Cortex of kidney (tissue), 1 donor: ENCODE measurements at places on chromosomes 3 and 15.

DNA sequence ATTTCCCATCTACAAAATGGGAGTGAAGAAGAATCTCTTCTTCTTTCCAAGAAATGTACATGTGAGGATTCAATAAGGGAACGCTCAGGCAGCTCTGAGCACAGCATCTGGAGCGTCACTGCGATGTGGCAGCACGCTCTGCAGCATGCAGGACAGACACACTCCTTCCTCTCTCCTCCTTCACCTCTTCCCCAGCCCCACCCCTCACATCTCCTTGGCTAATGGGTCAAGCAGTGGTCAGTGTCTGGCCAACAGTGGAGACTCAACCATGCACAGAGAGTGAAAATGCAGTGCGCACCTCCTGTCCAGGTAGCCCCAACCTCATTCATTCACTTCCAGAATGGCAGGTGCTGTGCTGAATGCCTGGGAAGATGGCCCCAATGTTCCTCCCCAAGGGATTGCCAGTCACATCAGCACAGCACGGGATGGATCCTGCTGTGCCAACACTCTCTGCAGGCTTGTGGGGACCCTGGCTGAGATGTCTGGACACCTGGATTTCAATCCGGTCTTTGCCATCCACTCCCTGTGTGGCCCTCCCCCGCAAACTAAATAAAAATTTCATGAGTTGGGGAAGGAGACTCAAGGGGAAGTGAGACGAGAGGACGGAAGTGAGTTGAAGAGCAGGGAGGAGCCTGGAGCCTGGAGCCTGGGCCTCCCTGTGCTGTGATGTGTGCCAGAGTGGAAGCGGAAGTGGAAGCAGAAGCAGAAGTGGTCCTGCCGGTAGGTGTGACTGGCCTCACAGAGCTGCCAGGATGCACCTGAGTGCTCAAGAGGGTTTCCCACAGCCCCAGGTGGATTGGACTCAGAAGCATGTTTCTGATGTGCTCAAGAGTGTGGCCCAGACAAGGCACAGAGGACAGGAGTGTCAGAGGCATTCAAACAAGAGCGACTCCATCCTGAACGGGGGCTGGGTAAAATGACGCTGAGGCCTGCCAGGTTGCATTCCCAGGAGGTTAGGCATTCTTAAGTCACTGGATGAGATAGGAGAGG, 163.9 kb downstream of the SMAD6 start:
- no peak for DNase-seq

- no peak for DNase-seq
Observed at GRCh38 chr15:41263891-41264351, 32.9 kb downstream of the CHP1 start.

GRCh38 chr15:66477011-66477410, 20.6 kb downstream of the SNAPC5 start:
- DNase-seq: no peak

DNA sequence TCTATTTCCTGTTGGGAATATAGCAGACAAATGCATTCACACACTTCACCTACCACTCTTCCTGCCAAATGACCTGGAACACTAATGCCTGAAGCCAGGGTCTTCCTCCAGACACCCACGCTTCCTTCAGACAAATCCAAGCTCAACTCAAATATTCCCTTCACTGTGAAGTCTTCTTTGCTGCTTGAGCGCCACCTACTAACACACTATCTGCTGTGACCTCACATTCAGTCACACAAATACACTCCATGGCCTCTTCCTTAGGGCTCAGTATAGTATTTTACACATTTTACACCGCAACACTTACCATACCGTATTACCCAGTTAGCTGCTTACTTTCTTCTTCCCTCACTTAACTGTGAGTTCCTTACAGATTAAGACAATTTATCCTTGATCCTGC, 149.4 kb downstream of the SHOX2 start:
- no peak for DNase-seq

GRCh38 chr15:41971089-41971894, 1.1 kb downstream of the EHD4 start:
- DNase-seq: no peak

GRCh38 chr3:157650699-157651098, 147.5 kb upstream of the VEPH1 start:
- DNase-seq: no peak

- no peak for DNase-seq
Observed at GRCh38 chr3:129602730-129603560, 3.5 kb downstream of the PLXND1 start.

DNA sequence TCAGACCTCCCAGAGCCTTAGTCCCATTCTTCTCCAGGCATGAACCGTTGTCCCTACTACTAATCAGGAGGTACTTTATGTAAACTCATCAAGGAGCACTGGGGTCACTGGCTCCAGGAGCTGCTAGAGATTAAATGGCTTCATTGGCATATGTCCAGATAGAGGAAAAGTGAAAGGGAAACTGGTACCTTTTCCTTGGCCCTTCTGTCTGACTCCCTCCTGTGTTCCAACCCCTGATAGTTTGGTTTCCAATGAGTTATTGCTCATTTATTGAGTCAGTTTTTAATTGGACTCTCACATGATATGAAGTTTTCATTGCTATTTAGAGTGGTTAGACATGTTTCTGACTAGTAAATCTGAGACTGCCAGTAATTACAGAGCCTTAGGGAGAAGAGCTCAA, 130.5 kb upstream of the BFSP2 start:
- DNase-seq: no peak

DNA sequence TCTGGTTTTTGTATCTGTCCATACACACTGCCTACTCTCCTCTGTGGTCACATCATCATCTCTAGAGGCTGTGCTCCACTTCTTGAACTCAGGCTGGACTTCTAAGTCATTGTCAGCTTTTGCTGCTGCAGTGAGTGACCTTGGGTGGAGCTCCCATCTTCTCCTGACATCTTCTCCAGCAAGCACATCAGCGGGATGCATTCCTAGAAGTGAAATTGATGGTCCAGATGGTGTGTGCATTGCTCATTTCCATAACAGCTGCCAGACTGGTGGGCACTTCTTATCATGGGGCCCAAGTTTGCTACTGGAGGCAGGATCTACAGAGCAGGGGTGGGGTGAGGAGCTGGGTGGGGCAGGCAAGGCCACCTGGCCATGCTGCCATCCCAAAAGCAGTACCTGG, 109.9 kb downstream of the DNAJB8 start:
- DNase-seq: no peak

DNA sequence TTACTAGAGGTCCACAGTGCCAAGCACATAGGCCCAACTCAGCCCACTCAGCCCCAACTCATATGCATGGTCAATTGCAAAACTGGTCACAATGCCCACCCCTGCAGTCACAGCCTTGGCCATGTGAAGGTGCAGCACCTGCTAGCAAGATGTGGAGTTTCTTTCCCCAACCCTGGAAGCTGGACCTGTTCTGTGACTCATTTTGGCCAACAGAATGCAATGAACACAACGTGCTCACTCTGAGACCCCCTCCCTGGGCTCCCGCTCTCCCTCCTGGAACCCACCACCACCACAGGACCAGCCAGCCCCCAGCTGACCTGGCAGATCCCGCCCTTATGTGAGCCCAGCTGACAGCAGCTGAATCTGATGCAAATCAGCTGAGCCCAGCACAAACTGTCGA, 34.4 kb downstream of the ALDH1L1 start:
- no peak for DNase-seq

GRCh38 chr3:77362936-77363335, 323.0 kb downstream of the ROBO2 start:
- DNase-seq: no peak

- DNase-seq: no peak
Observed at GRCh38 chr15:66721020-66721419, 19.0 kb downstream of the SMAD6 start.

DNA sequence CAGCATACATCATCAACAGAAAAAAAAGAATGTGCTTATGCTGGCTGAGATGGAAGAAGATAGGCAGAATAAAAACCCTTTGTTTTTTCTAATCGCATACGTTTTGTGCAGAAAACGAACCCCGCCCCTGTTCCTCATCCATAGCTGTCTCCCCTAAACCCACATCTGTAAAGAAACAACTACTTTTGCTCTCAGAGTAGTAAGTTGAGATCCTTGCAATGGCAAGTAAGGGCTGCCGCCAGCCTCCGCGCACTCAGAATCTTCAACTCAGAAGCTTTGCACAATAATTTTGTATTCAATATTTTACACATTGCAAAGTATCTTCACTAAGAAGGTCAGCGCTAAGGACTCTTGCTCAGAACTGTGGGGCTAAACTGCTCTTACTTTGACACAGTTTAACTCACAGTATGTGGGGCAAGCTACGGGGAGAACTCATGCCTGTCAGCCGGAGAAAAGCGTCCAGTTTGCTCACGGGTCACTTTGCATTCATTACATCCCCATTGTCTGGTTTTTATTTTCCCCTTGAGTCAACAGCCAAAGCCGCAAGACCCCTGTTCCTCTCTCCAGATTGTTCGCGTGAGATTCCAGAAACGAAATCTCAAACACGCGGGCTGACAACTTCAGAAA, 1.0 kb downstream of the LYSMD4 start:
- no peak for DNase-seq

- DNase-seq: no peak
Observed at GRCh38 chr3:127012091-127012490, 29.2 kb downstream of the PLXNA1 start.

- no peak for DNase-seq
Observed at GRCh38 chr3:114554731-114555130, 260.9 kb downstream of the TIGIT start.

DNA sequence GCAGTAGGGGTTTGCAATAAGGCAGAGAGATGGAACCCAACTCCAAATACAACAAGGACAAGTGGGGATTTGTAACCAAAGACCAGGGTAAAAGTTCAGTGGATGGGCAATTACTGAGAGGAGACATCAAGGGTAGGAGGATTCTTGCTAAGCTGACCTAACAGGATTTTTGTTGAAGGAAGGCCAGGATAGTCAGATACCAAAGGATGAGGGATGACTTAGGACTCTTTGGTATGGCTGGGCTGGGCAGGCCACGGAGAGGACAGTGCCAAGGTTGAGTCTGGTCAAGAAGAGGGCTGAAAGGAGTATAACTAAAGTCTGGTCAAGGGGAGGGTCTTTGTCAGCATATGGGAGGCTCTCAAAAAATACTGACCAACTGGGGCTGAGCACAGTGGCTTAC, 85.3 kb upstream of the UBE2E2 start:
- no peak for DNase-seq

- DNase-seq: no peak
Observed at GRCh38 chr3:143121241-143122088, 1.9 kb downstream of the CHST2 start.

DNA sequence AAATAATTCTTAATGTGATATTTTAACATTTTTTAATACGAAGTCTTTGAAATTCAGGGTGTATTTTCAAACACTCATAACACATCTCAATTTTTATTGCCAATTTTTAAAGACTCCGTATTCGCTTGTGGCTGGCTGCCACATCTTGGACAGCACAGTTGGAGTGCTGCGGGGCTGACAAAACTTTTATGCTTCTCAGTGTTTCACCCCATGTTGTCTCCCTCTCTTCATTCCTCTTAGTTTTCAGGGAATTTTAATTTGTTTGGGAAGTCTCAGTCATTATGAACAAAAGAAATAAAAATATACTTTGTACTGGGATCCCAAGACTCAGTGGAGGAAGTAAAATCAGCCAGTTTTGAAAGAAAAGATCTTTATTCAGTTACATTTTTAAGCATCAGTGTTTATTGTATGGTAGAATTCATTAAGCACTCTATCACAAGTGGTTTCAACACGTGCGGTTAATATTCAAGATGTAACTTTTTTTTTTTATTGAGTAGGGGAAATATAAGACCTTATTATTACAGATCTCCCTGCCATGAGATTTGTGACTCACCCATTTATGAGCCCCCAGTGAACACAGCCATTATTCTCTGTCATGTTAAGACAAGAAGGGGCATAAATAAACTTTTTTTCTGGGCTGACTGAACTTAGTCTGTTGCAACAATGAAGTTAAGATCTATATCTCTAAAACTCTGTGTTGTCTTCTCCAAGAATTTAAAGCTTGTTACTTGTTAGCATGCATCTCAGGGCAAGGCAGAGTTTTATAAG, 26.8 kb downstream of the KAT2B start:
- no peak for DNase-seq

DNA sequence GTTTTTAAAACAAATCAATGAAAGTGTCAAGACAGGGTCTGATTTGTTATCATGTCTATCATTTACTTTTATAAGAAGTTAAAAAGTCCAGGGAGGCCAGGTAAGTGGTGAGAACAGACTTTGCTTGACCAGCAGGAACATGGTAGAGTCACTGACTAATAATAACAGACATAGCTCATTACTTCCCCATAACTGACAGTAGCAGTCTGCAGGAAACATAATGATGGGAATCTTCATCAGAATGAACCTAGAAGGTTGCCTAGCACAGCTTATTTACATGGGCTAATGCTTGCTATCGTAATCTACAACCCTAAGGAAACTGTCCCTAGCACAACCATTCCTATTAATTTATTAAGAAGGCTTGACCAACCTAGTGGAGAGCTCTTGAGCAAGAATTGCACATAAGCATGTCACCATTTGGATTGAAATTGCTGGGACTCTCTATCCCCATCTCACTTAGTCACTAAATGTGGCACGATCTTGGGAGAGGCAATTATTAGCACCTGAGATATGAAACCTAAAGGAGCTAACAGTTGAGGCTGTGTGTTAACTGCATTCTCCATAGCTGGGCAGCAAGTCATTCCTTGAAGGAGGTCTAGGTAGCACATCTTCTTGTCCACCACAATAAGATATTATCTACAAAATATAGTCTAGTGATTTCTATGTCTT, 139.6 kb upstream of the ZBTB20 start:
- no peak for DNase-seq

GRCh38 chr3:146969356-146969755, 364.2 kb upstream of the PLSCR5 start:
- no peak for DNase-seq

- DNase-seq: no peak
Observed at GRCh38 chr3:190018460-190018859, 102.2 kb downstream of the P3H2 start.

DNA sequence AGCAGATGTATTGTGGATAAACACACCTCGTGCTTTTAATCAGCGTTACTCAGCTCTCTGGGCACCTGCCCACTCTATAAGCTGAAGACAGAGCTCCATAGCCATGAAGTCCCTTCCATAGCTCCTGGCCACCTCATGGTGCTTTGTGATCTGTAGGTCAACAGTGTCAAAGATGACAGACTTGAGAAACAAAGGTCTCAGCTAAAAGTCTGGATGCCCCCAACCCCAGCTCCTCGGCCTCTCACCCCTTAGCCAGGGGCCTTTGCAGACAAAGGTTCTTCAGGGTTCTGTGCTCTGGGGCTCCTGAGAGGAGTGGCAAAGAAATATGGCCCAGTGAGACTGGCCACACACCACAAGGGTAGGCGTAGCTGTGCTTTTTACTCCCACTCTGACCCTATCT, 168.6 kb downstream of the KLF13 start:
- no peak for DNase-seq
